ENCODE measurements at places on chromosomes 7 and 10.
A peak's percentile ranks its signal among the peaks of the same experiment; 100 is the strongest.

DNA sequence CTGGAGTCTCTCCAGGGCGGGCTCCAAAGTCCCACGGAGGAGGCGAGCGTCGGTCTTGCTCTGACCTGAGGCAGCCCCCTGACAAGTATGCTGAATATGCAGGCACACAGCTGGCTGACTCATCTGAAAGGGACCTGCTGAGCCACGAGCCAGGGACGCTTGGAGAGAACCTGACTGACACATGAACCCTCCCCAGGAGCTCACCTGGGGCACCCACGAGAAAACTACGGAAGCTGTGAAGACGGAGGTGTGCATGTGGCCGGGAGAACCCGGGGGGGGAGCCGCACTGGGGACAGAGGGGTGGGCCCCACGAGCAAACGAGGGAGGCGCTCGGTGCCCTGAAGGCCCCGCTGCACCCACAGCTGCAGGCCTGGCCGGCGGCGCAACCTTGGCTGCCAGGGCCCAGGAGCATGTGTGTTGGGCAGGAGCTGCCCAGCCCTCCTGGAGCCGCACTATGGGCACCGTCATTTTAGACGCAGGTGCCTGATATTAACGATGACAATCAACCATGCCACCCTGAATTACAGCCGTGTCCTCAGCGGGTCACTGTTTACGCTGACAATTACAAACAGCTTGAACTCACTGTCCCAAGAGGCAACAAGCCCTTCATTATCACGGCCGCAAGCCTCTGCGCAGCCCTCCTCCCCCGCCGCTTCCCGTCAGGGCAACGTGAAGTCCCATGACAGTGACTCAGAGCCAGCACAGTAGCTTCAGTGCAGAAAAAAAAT lies 64.7 kb downstream of the DIP2C start:
- DNase-seq = no peak

DNA sequence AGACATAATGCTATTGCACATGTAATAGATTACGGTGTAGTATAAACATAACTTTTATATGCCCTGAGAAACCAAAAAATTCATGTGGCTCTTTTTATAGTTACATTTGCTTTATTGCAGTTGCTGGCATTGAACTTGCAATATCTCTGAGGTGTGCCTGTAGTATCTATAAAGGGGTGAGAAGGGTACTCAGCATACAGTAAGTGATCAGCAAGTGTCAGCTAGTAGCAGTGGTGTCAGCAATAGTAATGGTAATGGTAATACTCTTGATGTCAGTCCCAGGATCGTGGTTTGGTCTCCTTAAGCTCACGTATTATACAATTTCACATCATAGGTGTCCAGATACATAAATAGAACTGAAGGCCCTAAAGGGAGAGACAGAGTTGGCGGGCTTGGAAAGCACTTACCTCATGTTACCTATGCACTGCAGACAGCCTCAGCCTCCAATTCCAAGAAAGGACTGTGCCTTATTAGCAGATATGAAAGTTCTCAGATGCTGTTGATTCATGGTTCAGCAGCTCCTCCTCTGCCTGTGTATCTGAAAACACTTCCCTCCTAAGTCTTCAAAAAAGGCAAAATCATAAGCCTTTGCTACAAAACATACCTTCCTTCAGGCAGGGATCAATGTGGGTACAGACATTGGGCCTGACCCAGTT lies 6.6 kb upstream of the GIMAP7 start:
- DNase-seq = no peak

- peak; percentile 40 for DNase-seq
Measured at GRCh38 chr10:44913350-44914081, 2.4 kb downstream of the TMEM72 start.

DNA sequence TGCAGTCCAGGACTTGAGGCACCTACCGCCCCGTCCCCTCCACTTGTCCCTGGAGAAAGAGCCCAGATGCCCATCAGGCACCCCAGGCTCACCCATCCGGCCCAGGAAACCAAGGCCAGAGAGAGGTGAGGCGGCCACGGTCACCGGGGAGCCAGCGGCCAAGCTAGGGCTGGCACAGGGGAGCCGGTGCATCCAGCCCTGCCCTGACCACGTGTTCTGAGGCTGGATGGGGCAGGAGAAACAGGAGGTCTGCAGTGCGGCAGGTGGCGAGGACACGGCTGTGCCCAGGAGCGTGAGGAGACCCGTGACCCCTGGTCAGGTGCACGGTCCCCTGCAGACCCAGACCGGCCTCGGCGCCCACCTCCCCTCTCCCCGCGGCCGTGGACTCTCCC lies 27.6 kb downstream of the UNCX start:
- DNase-seq = no peak

DNA sequence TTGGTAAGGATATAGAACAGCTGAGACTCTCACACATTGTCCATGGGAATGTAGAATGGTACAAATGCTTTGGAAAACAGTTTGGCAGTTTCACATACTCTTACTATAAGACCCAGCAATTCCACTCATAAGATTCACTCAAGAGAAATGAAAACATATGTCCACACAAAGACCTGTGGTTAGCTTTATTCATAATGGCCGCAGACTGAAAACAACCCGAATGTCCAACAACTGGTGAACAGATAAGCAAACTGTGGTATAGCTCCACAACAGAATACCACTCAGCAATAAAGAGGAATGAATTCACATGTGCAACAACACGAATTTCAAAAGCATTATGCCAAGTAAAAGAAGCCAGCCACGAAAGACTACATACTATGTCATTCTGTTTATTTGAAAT lies 33.5 kb upstream of the CUL1 start:
- DNase-seq = no peak

DNA sequence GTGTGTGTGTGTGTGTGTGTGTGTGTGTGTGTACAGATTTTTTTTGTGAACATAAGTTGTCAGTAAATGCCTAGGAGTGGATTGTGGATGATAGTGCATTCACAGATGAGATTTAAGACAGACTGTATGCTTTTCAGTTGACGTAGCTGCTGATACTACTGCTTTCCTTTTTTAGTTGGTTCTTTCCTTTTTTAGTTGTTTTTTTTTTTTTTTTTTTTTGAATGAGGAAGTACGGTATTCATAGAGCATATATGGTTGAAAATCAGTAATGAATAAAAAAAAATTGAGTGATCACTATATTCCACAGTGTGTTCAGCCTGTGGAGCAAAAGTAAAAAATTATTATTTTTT lies 80.5 kb downstream of the RBM33 start:
- no peak for DNase-seq

GRCh38 chr10:70984986-70985722 lies 96.8 kb upstream of the PCBD1 start:
- no peak for DNase-seq

- no peak for DNase-seq
Measured at GRCh38 chr7:49127359-49127913, 203.1 kb downstream of the CDC14C start.

- no peak for DNase-seq
Measured at GRCh38 chr10:70131560-70131937, 1.1 kb downstream of the AIFM2 start.

Measured in CD4-positive, alpha-beta T cell treated with Interleukin-21 for 1 hour (primary cell).